ENCODE measurements at places on chromosomes 11 and 22.

GRCh38 chr22:44848296-44848741 is 95.9 kb downstream of the ARHGAP8 start:
- no peak for DNase-seq

GRCh38 chr11:47248304-47248663 is 330 bp downstream of the ACP2 start:
- DNase-seq = no peak

- no peak for DNase-seq
Observed at GRCh38 chr11:70769106-70769505, 370.8 kb downstream of the CTTN start.

- DNase-seq = peak; percentile 56
Observed at GRCh38 chr11:90288212-90288821, 65.5 kb upstream of the CHORDC1 start.

DNA sequence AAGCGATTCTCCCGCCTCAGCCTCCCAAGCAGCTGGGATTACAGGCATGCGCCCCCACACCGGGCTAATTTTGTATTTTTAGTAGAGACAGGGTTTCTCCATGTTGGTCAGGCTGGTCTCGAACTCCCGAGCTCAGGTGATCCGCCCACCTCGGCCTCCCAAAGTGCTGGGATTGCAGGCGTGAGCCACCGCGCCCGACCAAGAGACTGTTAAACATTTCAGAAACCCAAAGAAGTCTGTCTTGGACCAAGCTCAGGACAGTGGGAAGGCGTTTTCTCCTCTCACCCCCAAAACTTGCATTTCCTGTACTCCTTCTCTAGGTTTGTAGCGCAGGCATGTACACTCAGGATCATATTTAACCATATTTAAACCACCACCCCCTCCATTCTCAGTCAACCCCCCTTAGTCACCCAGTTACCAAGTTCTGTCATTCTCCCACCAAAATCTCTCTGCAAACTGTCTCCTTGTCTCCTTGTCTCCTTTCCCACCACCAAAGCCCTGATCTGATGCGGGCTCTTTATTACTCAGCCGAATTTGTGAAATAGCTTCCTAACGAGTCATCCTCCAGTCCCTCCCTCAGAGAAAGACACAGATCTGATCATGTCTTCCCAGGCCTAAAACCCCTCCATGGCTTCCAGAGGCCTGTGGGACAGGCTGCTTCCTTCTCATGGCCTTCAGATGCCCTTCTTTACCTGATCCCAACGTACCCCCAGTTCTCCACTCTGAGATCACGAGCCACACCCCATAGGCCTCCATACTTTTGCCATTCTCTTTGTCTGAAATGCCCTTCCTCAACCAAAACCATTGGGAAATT is 29.0 kb upstream of the CREB3L1 start:
- no peak for DNase-seq

- no peak for DNase-seq
Observed at GRCh38 chr11:132318421-132319157, 948.2 kb downstream of the NTM start.

GRCh38 chr11:88474655-88475054 is 137.1 kb upstream of the CTSC start:
- DNase-seq = no peak

DNA sequence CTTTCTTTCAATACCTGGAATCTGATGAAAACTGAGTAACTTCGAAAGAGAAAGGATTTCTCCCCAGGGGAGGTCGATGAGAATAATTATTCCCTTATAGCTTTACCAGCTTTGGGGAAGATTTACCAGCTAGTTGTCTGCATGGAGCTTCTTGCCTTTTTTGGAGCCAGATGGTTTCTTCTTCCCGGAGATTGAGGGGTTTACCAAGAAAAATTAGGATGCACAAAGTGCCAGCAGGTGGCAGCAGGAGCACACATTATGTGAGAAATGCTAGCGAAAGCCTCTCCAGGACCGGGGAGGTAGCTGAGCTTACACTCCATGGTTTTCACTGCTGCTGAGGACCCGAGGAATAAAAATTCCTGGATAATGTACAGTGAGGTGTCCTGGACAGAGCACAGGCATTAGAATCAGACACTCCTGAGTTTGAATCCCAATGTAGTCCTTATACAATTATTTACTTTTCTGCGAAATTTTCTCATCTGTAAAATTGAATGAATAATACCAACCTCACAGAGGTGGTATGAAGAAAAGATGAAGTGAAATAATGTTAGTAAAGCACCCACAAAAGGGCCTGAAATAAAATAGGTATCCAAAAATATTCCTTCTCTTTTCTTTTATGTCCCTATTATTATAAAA is 46.0 kb upstream of the PARVA start:
- DNase-seq = peak; percentile 95

- DNase-seq = no peak
Observed at GRCh38 chr11:119258983-119259382, 52.8 kb downstream of the CBL start.

DNA sequence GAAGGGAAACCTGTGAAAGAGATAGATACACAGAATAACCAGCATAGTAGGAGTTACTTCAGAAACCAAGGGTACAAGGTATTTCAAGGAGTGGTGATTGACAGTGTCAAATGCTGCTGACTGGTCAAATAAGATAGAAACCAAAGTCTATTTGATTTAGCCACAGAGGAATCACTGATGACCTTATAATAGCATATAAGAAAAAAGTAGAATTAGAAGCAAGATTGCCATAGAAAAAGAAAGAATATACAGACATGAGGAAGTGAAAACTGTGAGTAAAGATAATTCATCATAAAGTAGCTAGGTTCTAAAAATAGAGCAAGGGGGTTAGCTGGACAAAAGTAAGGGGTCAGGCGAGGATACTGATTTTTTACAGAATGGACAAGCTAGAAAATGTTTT is 14.2 kb downstream of the ZBTB44 start:
- DNase-seq = no peak

- DNase-seq = no peak
Observed at GRCh38 chr11:85394283-85394682, 232.9 kb downstream of the DLG2 start.

DNA sequence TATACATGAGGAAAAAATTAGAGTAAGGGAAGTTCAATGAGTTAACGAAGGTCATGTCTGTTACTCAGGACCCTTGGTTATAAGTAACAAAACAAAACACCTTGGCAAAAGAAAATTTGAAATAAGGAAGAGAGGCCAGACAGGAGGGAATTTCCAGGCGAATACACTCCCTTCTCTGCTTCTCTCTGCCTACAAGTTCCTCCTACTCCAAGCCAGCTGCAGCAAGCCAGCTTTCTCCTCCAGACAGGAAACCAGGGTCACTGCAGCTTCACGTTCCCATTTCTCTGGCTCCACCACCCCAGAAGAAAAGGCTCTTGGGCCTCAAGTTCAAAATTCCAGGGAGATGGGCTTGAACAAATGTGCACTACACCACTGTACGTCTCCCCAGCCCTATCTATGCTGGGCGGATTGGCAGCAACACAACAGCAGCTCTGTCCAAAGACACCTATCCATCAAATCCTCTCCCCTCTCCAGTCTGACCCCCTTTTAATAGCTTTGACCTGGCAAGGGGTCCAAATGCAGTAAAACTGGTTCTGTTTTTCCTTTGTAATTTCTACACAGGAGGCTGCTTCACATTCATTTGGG is 27.7 kb downstream of the SMCO4 start:
- DNase-seq = no peak
